Stimulated activated CD4-positive, alpha-beta T cell treated with anti-CD3 and anti-CD28 coated beads, Interleukin-2, amount 100 ng/mL, for 4 hours (primary cell): ENCODE measurements at places on chromosomes 3 and 15.

- DNase-seq = no peak
These were observed 662 bp upstream of the GLCE start for GRCh38 chr15:69159805-69160140.

DNA sequence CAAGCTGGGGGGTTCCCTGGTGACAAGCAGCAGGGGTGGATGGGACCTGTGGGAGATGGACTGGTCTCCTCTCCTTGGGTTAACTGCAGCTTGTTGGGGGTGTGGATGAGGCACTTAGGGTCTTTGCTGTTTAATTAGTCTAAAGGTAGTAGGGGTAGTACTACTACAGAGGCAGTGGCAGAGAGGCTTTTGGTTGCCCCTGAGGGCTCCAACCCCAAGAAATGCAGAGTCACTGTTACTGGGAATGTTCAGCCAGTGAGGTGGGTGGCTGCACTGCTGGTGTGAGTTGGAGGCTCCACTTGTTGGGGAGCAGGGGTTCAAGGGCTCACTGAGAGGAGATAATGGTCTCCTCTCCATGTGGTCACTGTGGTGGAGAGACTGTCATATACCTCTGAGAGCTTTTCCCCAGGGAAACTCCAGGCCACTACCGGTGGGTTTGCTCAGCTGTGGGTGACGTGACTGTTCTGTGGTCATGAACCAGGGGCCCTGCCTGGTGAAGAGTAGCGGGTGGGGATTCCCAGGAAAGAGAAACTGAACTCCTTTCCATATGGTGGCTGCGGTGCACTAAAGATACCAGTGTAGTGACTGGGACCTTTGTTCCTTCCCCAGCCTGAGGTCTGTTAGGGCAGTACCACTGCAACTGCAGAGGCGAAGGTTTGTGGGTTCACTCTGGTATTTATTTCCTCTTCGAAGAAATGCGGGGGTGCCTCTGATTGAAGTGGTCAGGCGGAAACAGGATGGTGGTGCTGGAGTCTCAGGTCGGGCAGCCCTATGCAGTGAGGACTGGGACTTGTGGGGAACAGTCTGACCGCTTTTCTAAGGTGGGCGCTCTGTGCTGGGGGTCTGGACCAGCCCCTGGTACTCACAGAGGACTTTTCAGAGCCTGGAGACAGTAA is 68.9 kb upstream of the TNFSF10 start:
- DNase-seq = peak; percentile 78

DNA sequence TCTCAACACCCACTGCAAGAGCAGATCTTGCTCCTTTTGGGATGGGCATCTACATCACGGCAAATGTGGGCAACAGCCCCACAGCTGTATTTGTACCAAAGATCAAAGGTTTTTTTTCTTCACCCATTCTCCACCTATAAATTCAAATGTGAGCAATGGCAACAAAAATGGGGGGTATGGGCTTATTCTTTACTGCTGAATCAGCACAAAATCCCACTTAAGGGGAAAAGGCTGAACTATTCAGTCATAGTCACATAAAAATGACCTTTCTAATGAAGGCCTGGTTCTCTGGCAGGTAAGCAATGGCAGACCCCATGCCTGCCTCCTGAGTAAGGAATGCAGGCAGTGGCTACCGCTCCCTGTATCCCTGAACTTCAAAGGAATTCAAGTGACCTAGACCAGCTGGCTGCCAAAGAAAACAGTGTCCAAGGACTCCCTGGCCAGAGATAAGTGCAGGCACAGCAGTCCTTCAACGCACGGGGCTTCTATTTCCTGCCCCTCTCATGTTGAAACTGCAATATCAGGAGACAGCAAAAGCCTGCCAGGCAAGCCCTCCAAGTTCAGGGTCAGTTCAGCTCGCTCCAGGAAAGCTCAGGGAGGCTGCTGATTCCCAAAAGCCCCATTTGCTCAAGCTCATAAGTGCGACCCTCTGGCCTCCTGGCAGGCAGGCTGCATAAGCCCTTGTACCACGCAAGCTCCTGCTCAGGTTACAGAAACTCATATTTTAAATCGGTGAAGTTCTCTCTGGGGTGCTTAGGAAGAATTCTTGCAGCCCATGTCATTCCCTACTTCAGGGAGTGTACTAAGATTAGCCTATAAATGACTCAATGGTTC is 134.1 kb downstream of the PDZRN3 start:
- no peak for DNase-seq

DNA sequence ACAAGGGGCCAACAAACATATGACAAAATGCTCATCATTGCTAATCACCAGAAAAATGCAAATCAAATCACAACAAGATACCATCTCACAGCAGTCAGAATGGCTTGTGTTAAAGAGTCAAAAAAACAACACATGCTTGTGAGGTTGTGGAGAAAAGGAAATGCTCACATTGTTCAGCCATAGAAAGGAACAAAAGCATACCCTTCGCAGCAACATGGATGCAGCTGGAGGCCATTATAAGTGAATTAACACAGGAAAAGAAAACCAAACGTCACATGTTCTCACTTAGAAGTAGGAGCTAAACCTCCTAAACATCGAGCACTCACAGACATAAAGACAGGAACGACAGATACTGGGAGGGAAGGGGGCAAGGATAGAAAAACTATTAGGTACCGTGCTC is 678.4 kb upstream of the GRM7 start:
- DNase-seq = no peak

DNA sequence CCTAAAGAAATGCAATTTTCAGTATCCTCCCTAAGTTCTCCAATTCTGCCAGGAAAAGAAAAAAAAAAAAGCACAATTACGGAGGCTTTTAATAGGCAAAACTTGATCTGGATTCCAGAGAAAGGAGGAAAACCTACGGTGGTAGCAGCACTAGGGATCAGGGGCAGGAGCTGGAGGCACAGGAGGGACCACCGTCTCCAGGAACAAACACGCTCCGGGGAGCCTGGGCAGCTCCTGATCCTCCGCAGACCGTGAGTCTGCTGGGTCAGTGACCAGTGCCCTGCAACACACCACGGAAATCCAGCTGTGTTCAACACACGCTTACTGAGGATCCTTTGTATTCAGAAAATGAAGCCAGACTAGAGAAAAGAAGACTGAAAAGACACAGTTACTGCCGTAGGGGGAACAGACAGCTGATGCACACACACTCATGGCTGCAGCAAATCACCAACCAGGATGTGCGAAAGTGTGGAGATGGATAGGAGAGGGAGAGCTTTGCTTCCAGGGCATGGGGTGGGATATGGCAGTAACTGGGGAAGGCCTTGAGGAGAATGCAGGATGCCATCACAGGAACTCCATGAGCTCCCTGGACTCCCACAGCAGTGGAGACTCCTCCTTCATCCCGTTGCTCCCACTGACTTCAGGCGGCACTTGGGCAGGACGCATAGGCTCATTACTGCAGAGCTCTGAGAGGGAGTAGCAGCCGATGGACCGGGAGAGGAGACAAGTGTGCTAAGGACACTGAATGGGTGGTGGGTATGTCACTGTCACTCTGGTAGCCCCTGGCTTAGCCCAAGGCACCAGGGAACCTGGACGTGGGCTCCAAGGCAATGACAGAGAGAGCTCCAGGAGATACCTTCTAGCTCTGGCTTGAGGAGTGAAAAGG is 167.0 kb downstream of the ATP10A start:
- no peak for DNase-seq

GRCh38 chr3:102525624-102526023 is 90.8 kb downstream of the ZPLD1 start:
- DNase-seq = no peak

DNA sequence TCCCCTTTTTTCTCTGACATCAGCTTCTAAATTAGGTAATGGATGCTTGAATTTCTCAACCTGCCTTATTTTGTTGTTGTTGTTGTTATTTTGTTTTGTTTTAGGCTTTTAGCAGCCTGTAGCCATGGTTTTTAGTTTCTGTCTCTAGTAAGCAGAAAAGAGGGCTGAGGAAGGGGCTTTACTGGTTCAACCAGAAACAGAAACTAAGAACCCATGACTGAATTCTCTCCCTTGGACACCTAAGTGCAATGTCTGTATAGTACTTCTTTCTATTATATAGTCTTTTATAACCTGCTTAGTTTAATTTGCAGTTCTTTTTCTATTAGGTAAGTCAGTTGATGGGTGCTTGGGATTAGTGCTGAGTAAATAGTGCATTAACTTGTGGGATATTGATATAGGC is 129.0 kb downstream of the BBX start:
- no peak for DNase-seq

DNA sequence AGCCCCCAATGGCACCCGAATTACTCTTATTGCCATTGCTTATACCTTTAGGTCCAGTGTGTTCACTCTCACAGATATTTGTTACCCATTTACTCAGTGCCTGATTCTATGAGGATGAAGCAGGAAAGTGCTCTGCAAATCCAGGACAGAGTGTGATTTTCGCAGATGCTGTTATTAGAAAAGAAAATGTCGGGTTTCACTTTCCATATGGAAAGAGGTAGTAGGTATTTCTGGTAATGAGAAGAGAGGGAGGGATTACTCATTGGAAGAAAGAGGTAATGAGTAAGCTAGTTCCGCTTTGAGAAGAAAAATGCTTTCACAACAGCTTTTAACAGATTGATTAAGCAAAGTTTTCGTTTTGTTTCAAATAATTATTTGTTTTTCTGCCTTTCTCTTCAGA is 336.3 kb upstream of the CFAP20DC start:
- no peak for DNase-seq

DNA sequence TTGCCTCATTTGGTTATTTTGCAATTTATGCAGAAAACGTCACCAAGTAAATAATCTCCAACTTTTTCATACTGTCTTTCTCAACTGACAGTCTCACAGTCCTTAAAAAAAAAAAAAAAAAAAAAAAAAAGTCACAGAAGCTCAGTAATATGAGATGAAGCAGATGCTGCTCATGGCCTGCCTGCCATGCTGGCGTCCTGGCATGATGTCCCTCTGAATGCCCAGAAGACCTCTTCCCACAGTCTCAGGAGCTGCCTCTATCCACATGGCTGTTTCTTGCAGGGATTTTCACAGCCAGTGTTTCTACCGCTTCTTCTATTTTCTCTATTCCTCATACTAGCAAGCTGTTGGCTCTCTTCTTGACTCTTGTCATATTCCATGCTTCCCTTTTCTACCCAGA is 87.7 kb downstream of the TGFBR2 start:
- no peak for DNase-seq

DNA sequence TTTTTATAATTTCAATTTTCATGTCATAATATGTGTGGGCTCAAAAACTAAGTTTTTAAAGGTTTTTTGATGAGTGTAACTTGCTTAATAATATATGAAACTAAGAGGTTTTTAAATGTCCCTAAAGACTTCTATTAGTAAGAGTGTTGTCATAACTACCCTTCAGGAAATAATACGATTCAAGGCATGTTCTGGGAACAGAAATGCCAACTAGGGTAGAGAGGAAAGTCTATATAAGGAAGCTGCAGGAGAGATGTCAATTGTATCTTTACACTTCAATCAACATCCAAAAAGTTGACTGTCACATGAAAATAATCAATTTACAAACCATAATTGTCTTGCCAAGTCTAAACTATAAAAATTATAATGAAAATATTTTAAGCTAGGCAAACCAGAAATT is 76.3 kb downstream of the SMARCC1 start:
- no peak for DNase-seq
